ENCODE measurements at places on chromosomes 1 and 21.
A peak's percentile ranks its signal among the peaks of the same experiment; 100 is the strongest.

DNA sequence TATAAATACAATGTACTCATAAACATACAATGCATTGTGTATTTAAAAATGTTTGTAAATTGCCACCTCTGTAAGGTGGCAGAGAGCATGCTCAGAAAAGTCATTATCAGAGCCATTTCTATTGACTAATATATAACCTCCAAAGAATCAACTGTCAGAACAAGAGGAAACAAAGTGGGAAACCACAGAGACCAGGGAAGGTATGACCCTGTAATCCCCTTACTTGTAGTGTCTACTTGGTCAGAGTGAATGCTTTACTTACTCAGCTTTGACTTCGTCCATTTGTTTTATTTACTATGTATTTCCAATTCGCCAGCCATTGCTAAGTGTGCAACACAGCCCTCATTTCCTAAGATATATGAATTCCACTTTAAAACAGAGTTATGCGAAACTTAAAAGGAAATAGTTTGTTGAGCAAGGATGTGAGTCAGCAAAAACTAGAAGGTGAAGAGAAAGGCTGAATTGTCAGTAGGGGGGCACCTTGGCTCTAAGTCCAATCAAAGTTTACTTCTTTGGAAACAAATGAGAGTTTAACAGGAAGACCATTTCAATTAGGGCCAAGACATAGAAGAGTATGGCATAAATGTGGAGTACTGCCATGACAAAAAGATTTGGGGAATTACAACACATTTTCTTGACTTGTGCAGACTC is 671.7 kb upstream of the PTBP2 start:
- DNase-seq, result no peak

- DNase-seq, result no peak
Observed at GRCh38 chr1:119083980-119084379, 56.5 kb downstream of the WARS2 start.

DNA sequence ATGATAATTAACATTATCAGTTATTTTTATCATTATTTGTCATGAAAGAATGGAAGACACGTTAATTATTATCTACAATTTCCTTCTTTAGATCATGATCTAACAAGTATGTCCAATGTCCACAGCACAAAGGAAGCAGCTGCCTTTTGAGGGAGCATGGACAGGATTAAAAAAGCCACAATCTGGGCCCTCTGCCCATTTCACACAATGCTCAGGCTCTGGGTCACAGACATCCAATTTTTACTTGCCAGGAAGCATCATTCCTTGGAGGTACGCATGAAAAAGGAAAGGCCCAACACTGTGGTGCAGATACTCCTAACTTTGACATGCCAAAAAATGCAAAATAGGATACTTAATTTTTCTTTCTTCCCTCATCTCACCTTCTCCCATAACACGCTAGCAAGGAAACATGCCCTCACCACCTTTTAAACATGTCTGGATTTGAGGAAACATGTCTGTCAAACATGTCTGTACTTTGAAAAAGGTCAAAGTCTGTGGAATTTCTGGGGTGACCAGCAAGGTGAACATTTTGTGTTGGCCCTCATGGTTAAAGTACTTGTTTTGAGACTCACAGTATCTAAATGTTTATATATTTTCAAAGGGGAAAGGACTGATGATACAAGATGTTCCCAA is 40.0 kb downstream of the GADD45A start:
- DNase-seq, result no peak

GRCh38 chr1:218205721-218206120 is 79.4 kb upstream of the RRP15 start:
- DNase-seq, result no peak

GRCh38 chr1:231806623-231807495 is 180.3 kb downstream of the DISC1 start:
- DNase-seq, result peak; percentile 30

- DNase-seq, result peak; percentile 48
Observed at GRCh38 chr1:53278298-53278725, 40.0 kb upstream of the MAGOH start.

GRCh38 chr1:184745929-184746638 is 8.6 kb downstream of the EDEM3 start:
- DNase-seq, result no peak

DNA sequence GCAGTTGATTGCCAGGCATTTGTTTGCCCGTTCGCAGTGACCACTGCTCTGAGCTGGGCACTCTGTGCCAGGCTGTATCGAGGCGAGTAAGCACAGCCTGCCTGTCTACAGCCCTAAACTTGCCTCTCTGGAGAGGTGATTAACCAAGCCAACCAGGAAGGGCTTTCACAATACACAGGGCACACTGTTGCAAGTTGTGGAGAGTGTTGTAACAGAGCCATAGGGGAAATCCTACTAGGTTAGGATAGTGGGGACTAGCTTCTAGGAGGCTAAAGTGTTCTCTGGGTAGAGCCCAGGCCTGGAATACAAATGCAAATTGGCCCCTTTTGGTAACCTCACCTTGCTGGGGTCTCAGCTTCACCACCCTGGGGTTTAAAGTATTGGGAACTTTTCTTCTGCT is 23.8 kb downstream of the PRDM2 start:
- no peak for DNase-seq

DNA sequence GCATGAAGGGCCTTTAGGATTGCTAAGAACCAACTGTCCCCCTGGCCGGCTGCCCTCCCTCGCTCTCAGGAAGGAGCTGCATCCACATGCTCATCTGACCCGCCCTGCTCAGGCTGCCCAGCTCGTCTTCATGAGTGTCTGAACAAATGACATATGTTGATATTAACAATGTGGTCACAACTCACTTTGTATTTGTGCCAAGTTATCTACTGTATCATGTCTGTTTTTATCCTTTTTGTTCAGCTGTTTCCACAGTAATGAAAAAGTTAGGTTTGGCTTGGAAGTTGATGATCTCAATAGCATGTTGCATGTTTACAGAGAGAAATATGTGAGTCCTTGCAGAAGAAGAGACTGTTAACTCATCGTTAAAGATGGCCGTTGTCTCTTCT is 75.1 kb downstream of the PHTF1 start:
- no peak for DNase-seq

DNA sequence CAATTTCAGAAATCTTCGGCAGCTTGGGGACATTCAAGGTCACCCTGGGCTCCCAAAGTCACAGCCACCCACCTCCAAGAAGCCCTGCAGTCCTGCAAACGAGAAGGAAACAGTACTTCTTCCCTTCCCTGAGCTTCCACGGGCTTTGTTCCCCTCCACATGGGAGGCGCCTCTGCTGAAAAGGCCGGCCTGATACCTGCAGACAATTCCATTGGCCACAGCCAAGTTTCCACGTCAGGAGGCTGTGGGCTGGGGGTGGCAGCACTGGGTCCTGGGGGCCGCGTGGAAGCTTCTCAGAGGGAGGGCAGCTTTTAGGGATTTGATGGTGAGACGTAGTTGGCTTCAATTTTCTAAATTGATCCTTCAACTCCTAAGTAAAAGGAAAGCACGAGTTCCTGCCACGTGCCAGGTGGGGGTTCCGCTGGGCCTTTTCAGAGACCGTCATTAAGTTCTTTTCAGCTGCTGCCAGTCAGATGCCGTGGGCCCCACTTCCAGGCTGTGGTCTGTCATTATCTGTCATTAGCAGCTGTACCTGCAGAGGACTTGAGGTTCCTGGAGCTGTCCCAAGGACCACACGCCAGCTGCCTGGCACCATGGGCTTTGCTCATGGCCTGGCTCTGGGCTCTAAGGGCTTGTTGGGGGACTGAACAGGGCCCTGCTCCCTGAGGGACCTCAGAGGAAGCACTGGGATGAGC is 98.7 kb downstream of the CRYAA start:
- no peak for DNase-seq

DNA sequence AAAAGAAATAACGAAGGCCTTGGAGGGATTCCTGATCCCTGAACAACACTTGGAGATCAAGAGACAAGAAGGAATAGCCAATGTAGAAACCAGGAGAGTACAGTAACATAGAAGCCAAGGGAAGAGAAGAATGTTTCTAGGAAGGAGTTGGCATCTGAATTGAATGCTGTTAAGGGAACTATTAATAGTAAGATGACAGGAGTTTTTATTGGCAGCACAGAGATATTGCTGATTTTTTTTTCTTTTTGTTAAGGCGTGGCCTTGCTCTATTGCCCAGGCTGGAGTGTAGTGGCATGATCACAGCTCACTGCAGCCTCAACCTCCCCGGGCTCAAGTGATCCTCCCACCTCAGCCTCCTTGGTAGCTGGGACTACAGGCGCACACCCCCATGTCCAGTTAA is 9.6 kb upstream of the SFT2D2 start:
- no peak for DNase-seq

DNA sequence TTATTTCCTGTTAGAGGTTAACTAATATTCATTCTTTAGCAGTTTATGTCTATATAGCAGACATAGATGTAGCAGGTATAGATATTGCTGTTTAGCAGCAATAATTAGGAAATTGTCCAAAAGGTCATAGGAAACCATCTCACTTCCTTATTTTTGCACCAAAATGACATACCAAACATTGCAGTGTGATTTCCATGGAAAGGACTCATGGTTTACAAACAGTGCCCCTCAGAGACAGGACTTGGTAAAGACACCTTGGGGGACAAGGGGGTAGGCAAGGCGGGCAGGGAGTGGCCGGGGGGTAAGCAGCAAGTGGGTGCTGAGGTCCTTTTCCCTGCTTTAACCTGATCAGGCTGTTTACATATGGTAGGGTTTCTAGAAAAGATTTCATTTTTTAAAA is 30.5 kb downstream of the BATF3 start:
- DNase-seq, result no peak

DNA sequence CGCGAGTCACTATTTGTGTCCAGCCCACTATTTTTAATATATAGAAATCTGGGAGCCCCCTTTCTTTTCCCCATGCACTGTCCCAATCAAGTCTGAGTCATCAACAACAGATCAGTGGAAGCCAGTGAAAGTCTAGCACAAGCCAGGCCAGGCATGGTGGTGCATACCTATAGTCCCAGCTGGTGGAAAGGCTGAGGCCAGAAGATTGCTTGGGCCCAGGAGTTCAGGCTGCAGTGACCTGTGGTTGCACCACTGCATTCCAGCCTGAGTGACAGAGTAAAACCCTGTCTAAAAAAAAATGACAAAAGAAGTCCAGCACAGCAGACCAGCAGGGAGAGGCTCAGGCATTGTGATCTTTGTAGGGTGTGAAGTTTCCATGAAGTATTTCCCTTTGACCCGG is 9.0 kb upstream of the RPL5 start:
- DNase-seq, result no peak

- no peak for DNase-seq
Observed at GRCh38 chr1:34980715-34981114, 4.4 kb downstream of the TMEM35B start.

- peak; percentile 23 for DNase-seq
Observed at GRCh38 chr1:230568008-230568407, 74.3 kb upstream of the COG2 start.

All from stimulated activated CD8-positive, alpha-beta memory T cell treated with anti-CD3 and anti-CD28 coated beads, Interleukin-2, amount 100 ng/mL, for 48 hours (primary cell).